ENCODE measurements at places on chromosomes 6 and 20.

GRCh38 chr6:151757506-151757955, 50.0 kb upstream of the ESR1 start:
- DNase-seq = no peak

DNA sequence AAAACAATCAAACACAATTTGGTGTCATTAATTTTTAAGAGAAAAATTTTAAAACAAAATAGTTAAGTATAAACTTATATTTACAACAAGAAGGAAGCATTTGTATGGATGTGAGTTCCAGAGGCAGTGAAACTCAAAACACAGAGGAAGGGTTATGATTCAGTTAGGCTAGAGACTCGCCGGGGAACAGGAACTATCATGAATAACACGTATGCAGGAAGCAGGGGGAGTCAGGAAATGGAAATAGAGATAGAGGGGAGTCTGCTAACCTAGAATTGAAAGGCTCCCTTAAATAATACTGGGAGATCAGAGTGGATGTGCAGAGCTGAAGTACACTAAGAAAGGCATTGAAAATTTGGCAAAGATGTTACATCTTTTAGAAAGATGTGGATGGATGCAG, 14.2 kb upstream of the HLA-DRB1 start:
- no peak for DNase-seq

- DNase-seq = peak; percentile 66
Measured at GRCh38 chr6:30163090-30163917, at the start of gene TRIM15. Gene TRIM15 (plus strand): TSS chr6:30163546. CDS start chr6:30163685, 139 bp downstream.

DNA sequence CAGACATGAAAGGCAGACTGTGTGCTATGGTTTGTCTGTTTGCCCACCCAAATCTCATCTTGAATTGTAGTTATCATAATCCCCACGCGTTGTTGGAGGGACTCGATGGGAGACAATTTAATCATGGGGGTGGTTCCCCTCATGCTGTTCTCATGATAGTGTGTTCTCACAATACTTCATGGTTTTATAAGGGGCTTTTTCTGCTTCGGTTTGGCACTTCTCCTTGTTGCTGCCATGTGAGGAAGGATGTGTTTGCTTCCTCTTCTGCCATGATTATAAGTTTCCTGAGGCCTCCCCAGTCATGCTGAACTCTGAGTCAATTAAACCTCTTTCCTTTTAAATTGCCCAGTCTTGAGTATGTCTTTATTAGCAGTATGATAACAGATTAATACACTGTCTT, 47.2 kb upstream of the MICB start:
- no peak for DNase-seq

GRCh38 chr6:41536795-41537758, 9.1 kb upstream of the FOXP4 start:
- DNase-seq = no peak

GRCh38 chr6:163446549-163446948, 32.0 kb downstream of the QKI start:
- no peak for DNase-seq

DNA sequence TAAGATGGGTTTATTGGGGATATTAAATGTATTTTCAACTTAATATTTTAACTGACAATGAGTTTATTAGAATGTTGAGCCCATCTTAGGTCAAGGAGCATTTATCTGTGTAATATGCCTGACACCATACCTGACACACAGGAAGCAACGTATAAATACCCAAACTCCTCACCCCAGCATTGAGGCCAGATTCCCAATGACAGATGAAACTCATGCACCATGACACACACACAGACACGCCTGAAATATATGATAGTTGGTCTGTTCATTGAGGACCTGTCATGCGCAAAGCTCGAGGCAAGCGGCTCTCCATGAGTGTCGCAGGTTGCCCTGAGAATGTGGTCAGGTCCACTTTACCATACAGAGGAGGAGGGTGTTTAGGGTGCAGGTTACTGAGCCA, 64.1 kb downstream of the GFOD1 start:
- DNase-seq = no peak

DNA sequence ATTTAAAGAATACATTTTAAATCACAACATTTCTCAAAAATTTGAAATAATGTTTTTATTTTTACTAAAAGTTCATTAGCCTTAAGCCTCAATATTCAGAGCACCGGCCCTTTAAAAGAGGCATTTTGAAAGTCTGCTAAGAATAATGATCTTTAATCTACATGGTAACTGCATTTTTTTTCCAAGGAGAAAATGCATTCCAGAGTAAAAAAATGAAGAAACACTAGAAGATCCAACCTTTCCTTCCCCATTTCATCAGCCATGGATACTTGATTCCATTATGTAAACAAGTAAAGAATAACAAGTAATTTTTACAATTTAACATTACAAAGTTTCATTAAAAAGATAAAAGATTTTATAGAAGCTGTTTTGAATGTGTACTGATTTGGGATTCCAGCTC, 21.8 kb downstream of the LCA5 start:
- DNase-seq = no peak

- no peak for DNase-seq
Measured at GRCh38 chr20:58131551-58132142, 96.8 kb downstream of the ANKRD60 start.

DNA sequence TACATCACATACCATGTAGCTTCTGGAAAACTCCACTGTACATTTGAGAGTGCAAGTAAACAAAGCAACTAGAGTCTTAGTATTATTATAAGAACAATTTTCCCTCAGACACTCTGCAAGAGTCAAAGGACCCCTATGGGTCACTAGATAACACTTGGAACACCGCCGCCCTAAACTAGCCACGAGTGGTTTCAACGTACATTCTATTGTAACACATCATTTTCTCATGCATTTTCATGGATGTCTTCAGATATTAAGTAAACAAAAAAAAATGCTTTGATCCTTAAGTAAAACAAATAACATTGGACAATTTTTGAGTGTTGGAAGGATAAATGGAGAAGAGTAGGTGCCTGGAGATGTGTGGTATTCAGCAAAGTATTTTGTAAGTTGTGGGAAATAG, 3.2 kb upstream of the RNF146 start:
- no peak for DNase-seq

GRCh38 chr20:31718952-31719643, 3.6 kb downstream of the BCL2L1 start:
- DNase-seq = no peak

GRCh38 chr6:25022140-25022553, 86.4 kb upstream of the RIPOR2 start:
- no peak for DNase-seq

GRCh38 chr6:25476126-25476525, 175.9 kb upstream of the SCGN start:
- no peak for DNase-seq

DNA sequence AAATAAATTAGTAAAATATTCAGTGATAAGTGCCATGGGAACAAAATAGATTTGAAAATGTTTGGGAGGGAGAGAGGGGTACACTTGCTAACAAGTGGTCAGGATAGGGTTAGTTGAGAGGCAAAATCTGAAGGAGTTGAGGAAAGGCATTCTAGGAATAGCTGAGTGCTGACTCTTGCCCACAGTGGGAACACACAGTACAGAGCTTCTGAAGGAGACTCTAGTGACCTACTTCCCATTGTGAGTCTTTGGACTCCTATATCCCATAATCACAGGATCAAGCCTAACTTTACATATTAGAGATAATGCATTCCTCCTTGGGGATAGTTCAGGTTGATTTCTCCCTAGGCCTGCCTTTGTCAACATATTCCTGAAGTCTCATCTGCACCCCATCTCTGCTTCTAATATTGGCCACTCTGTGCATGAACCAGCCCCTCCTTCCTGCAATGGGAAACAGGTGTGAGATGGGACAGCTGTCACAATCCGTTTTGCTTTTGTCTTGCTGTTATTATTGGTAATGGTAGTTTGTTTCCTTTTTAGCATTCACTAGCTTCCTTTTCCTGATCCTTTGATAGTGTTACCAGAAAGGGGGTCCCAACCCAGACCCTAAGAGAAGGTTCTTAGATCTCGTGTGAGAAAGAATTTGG, 2.6 kb upstream of the TRIM38 start:
- DNase-seq = no peak

GRCh38 chr6:167420177-167420576, 95.3 kb downstream of the TTLL2 start:
- no peak for DNase-seq

DNA sequence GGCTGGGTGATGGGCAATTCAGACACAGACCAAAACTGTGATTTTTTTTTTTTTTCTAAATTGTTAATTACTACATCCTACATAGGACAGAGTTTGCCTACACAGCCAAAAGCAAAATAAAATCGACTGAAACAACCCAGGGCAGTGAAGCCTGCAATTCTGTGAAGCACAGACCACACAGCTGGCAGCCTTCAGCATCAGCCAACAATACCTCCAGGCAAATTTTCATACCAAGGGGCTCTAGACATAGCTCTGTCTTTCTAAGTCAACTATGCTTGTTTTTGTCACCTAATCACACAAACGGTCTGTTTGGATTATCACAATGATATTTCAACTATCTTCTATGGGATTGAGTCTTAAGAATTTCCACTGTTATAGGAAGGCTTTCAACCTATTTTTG, 17.6 kb downstream of the RMND1 start:
- no peak for DNase-seq

- DNase-seq = no peak
Measured at GRCh38 chr20:54111460-54111859, 41.1 kb upstream of the BCAS1 start.

GRCh38 chr6:131951576-131952230, 531 bp upstream of the CCN2 start:
- DNase-seq = no peak

GRCh38 chr6:26302941-26303559, 61.9 kb upstream of the BTN3A2 start:
- no peak for DNase-seq

DNA sequence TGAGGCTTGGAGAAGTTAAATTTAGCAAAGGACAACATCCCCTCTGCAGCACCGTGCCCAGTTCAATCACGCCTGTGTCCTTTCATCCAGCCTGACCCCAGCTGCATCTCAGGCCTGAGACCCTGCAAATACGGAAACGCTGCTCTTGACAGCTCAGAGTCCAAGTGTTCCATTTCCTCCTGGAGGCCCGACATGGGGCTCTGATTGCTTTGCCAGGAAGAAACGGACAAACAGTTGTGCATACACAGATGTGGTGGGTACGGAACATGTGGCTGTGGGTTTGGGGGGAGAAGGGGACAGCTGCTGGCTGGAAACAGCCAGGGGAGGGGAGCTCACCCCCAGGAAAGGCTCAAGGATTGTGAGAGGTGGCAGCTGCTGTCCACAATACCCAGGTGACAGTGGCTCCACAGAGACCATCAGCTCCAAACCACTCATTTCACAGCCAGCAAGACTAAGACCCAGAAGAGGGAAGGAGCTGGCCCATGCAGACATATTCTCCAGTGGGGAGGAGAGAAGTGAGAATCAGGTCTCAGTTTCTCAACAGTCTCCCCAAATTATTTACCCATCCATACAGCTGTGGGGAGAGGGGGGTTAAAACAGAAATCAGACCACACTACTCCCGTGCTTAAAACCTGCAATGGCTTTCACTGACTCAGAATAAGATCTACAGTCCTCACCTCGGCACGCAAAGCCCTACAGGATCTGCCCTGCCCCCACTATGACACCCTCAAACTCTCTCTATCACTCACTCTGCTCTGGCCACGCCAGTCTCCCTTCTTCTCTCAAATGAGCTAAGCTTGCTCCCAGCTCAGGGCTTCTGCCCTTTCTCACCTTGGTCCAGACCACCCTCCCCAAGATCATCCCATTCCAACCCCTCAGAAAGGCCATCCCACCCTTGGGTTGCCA, 89.1 kb downstream of the PREX1 start:
- no peak for DNase-seq

DNA sequence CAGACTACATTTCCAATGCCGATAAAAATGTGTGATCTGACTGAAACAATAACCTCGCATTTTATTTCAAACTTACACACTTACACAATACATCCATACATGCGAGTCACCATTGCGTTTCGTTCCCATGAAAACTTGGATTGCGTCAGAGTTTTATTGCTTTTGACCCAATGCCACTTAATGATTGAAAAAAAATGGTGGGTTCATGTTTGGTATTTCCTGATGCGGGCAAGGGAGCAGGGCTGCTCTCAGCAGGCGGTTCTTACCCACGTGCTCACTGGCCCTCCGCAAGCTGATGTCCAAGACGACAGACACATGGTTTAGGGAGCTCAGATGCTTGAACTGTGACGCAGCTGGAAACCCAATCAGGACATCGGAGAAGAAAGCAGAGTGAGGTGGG, 281.0 kb upstream of the SULF2 start:
- DNase-seq = no peak

DNA sequence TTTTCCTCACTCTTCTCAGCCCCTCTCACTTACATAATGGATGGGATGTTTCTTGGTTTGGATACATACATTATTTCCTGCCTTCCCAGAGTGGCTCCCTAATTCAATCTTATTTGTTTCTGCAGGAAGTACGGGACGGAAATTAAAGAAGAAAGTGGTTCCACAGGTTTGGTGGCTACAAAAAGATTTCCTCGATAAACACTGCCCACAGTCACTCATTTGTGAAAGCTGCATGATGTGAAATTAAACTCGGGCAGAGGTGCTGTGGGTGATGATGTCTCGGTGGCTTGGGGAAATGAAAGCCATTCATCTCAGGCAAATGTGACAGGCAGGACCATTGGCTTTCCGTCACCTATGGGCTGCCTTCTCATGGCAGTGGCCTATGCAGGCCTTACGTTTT, 119.5 kb upstream of the KCNG1 start:
- DNase-seq = no peak

DNA sequence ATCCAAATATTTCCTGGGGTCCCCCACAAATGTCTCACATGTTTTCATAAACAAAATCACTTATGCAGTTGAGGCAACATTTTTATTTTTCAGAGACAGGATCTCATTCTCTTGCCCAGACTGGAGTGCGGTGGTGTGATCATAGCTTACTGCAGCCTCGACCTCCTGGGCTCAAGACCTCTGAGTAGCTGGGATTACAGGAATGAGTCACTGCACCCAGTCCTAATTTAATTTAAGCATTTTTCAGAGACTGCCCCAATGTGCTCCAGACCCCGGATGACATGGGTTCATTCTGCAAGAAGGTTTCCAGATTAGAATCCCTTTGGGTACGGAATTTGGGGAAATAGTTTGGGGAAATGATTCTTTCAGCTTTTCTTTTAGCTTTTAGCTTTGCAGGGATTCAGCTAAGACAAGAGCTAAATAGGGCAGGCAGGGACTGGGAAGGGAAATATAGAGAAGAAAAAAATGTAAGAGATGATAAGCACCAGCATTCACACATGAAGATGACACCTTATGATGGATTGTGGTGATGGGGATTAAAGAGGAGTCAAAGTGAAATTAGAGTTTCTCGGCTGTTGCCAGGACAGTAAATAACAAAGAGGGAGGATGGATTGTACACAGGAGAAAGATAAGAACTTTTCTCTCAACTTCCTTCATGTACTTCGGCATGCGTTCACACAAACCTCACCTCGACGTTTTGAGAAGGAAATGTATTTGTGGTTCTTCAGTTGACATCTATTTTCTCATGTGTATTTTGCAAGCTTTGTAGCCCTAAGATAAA, 169.4 kb upstream of the TAB2 start:
- DNase-seq = no peak

Data from CMK (cell line).